SW480 (cell line): ENCODE measurements at places on chromosomes 7 and 10.

DNA sequence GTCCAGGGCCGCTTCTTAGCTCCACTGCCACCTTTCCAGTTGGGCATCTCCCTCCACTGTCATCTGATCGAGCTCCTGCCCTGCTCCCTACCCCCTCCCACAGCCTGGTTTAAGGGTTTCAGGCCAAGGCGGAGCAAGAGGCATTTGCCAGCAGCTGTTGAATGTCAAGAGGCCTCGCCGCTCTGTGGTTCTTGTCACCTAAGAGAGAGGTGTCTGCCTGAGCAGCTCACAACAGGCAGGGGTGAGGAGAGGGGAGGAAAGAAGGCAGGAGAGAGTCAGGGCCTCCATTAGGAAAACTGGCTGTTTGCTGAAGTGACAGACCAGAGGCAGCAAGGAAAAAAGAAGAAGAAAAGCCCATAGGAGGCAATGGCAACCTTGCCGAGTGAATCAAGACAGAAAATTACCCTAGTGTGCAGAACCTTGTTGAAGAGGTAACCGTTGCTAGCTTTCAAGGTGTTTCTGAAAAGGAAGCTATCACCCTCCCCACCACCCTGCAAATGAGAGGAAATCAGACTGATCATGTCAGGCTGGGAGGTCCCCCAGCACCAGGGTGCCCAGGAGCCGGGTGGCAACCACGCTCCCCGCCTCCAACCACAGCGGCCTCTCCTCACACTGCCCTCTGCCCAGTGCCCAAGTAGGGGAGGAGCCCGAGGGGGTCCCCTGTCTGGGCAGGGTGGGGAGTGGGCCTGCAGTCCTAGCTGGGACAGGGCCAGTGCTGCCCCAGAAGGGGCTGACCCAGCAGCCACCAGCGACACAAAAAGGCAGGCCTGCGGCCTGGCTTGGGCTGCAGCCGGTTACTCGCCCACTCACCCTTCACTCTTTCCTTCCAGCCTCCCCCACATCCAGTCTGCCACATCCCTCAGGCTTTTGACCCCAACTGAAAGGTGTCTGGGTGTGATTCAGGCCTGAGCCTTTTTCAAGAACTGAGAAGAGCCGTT is 7.1 kb downstream of the GATA3 start:
- no peak for DNase-seq

DNA sequence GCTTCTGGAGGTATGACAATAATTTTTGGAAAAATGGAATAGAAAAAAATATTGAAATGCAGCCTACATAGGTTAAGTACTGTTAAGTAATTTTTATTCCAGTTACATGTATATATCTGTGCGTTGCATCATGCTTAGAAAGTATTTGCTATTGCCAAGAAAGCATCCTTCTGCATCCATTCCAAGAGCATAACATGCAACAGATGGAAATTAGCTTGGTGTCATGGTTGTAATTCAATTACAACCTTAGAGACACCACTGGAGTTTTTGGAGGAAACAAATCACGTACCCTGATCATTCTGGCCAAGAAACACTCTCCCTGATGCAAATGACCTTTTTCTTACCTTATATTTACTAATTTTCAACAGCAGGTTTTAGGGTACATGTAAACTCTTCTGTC is 1.7 kb downstream of the AKR1B1 start:
- no peak for DNase-seq

DNA sequence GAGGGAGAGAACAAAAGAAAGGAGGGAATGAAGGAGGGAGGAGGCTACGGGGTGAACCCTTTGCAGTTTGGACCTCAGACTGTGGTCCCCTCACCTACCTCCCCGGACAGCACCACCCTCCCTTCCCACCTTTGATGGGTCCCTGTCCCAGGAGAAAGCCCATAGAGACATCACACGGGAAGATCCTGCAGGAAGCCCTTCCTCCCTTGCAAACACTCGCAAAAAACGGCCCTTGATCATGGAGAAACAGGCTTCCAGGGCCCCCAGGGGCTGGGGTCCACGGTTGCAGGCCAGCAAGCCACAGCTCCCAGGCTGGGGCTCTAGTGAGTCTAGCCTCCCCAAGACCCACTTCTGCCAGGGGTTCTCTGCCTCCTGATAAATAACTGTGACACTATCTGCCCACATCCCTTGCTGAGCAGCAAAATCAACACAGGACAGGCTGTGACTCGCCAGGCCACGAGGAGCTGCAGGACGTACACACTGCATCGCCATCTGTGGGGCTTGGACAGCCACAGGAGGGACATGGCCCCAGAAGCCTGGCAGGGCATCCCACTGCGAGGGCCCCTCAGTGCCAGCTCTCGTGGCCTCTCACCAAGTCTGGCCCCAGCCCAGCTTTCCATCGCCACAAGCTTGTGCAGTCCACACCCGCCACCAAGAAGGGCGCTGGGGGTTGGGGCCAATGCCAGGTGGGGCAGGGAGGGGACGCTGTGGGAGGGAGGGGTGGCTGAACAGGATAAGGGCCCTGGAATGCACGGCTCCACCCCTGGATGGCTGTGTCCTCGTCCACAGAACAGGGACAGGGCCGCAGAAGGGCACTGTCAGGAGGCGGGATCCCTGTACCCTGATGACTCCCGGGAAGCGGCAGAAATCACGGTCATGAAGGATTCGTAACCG is 34.2 kb downstream of the PDGFA start:
- DNase-seq: peak; percentile 87

- peak; percentile 27 for DNase-seq
Measured at GRCh38 chr7:13099154-13099795, 411.8 kb downstream of the ARL4A start.

GRCh38 chr10:71638822-71639719 is 80.5 kb downstream of the C10orf105 start:
- DNase-seq: no peak

- no peak for DNase-seq
Measured at GRCh38 chr7:117083648-117084047, 130.3 kb downstream of the ST7 start.

DNA sequence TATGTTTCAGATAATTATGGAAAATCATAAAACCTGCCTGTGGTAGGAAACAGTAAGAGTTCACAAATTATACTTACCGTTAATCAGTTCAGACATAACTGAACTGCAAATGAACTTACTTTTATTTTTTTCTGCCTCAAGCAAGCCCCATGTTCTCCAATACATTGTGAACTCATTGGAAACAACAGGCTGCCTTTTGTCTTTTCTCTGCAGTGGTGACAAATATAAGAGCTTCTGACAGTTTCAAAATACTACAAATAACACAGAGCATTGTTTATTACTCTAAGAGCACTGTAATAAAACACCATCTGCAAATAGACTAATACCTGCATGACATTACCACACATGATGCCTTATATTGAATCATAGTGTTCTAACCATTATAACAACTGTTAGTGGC is 94.0 kb upstream of the CDCA7L start:
- DNase-seq: no peak

- DNase-seq: no peak
Measured at GRCh38 chr7:111894518-111894917, 311.7 kb downstream of the DOCK4 start.
